NCI-H524 treated with DMSO at 0.1 percent for 48 hours (cell line): ENCODE measurements at places on chromosomes 7 and 10.

- no peak for DNase-seq
Observed at GRCh38 chr10:57696641-57697040, 571.1 kb downstream of the IPMK start.

DNA sequence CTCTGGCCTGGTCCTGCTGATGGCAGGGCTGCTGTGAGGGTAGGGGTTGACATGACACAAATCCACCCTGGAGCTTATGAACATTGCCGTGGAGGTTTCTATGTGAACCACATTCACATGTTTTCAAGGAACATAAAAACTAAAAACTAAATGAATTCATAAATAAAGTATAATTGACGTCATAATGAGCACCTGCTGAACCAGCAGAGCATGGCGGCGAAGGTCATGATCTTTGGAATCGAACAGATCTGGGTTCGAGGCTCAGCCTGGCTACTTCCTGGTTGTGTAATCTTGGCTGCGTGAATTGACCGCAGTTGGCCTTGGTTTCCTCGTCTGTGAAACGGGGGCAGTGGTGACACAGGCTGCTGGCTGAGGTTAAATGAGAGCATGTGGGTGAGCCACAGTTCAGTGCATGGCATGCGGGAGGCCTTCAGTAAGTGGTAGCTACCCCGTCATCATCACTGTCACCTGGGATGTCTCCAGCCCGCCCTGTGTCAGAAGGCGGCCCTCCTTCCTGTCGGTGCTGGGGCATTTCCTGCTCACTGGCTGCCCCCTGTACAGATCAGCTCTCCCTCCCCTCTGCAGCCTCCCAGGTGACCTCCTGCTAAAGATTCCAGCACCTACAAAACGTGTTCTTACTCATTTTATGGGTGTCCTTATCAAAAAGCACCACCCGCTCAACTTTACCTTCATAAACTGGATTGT lies 190.3 kb upstream of the SHH start:
- DNase-seq: no peak

DNA sequence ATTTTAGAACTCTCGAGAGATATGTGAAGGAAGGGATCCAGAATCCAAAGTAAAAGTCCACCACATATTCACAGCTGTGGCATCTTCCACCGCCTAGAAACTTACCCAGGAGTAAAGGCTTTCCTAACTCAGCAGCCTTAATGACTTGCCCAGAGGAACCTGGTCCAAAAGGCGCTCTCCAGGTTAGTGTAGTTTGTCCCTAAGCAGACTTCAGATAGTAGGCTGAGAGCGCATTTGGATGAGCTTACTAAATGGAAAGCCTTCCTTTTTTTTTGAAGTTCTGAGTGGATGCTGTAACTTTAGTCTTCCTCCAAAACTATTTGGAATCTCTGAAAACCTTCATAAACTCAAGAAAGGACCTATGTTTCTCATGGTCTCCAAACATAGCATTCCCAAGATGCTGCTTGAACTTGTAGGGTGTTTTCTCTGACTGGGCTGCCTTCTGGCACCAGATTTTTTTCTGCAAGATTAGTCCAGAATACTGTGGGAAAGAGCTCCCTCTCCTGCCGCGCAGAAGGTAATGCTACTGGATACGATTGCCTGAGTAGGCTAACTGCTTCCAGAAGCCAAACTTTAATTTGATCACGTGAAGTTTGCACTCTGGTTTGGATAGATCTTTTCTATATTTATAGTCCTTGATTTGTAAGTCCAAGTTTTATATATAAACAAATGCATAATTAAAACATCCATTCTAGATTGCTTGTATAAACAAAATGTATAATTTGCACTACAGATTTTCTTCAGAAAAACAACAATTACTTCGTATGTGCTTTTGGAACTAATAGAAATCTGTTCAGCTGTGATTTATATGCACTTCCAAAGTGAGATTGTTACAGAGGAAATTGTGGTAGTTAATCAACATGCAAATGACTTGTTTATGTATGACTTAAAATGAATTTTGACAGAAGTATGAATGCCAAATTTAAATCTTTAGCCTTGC lies 19.6 kb upstream of the GPR37 start:
- peak; percentile 25 for DNase-seq

DNA sequence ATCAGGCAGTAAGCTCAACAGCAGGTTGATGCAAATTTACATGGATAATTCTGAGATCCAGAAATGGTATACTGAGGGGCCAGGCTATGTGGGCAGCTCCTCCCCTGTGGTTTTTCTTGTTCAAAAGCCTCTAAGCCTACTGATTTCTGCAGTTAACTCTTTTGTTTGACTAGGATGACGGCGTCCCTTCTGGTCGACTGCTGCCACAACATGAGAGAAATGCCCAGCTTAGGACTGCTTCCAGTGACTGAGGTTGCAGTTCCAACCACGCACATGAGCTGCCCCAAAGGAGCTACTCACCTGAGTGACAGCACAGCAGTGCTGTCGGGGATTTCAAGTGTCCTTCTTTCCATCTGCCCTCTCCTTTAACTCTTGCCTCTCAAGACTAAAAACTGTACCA lies 973.0 kb upstream of the GHITM start:
- no peak for DNase-seq

DNA sequence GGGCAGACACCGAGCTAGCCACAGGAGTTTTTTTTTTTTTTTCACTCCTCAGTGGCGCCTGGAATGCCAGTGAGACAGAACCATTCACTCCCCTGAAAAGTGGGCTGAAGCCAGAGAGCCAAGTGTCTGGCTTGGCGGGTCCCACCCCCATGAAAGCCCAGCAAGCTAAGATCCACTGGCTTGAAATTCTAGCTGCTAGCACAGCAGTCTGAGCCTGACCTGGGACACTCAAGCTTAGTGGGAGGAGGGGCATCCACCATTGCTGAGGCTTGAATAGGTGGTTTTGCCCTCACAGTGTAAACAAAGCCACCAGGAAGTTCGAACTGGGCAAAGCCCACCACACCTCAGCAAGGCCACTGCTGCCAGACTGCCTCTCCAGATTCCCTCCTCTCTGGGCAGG lies 144.5 kb downstream of the LRMDA start:
- DNase-seq: no peak

DNA sequence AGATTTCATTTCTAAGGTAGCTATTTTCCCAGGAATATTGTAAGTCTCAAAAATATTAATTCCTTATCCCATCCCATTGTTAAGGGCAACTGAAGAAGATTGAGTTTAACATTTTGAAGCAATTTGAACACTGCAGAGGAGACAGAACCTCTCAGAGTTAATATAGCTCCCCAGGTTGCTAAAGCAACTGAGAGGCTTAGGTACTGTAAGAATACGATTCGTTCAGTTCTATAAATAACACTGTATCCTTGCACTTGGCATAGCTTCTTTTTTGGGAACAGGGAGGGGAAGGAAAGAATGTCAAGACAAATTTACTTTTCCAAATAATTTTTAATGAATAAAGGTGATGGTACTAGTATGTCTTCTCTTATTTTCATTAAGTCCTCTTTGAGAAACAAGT lies 658.4 kb upstream of the CELF2 start:
- DNase-seq: no peak

- no peak for DNase-seq
Observed at GRCh38 chr10:127524908-127525665, 24.0 kb upstream of the NPS start.
